CD4-positive, alpha-beta T cell treated with Interferon alpha-2 for 1 hour (primary cell): ENCODE measurements at places on chromosomes 11 and 22.

- no peak for DNase-seq
These were observed 84.3 kb upstream of the MTMR2 start for GRCh38 chr11:96008161-96008720.

GRCh38 chr11:108019870-108020540, 11.3 kb downstream of the CUL5 start:
- DNase-seq = no peak

GRCh38 chr11:120017582-120018150, 120.2 kb downstream of the TRIM29 start:
- DNase-seq = no peak

- no peak for DNase-seq
These were observed 177.1 kb upstream of the B3GAT1 start for GRCh38 chr11:134589129-134589528.

GRCh38 chr22:26417406-26417805, 11.7 kb upstream of the ASPHD2 start:
- no peak for DNase-seq

DNA sequence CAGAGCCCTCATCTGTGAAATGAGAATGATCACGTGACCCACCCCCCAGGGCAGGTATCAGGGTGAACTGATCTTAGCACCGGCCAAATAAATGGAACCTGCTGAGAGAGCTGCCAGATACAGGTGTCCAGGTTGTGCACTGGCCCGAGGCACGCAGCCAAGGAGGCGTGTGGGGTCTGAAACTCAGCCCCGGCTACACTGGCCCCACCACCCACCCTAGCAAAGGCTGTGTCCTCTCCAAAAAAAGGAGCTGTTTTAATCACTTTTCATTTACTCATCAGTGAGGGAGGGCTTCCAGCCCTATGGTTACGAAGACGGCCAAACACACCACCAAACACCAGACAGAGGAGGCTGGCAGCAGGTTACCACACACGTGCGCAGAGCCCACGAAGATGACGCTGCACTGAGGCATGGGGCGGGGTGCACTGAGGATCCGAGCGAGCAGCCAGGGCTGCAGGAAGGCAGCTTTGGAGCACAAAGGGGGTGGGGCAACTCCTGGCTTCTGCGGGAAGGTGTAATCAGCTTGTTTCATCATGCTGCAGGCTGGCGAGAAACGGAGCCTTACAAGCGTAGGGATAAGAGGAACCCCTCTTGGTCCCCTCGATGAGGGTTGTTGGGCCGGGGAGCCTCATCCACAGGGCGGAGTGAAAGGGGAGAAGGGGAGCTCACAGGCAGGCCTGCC, 19.5 kb upstream of the SLC22A12 start:
- no peak for DNase-seq

GRCh38 chr22:36999463-36999862, 19.8 kb downstream of the TST start:
- no peak for DNase-seq

DNA sequence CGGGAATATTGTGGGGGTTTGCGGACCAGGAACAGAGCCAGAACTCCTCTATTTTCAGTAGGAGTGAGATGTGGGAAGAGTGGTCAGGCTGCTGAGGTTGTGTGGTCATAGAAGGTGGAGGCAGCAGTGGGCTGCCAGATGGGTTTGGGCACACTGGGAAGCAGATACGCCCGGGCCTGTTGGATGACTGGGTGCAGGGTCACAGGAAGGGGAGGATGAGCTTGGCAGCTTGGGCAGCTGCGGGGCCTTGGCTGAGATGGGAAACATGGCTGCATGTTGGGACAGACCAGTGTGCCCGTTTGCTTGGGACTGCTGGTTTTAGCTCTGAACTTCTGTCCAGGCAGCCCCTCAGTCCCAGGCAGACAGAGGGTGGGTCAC, 11.4 kb downstream of the SHANK3 start:
- DNase-seq = no peak

DNA sequence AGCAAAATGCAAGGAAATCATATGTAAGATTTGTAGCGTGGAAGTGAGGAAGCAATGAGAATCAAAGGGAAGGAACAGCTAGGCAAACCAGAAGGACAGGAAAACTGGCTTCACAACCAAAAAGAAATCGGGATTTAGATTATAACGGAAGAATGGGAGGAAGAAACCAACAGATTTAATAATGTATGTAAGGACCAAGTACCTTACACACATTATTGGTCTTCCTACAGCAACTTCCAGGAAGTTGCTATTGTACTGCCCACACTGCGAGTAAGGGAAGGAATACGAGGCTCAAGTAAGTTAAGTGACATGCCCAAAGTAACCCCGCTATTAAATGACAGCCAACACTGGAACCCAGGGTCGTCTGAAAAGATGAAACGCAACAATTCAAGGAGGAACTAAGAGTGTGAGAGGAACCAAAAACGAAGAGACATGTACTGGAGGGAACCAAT, 473 bp downstream of the TXN2 start:
- no peak for DNase-seq

GRCh38 chr11:95680169-95680929, 109.2 kb downstream of the FAM76B start:
- DNase-seq = no peak

- no peak for DNase-seq
These were observed 37.4 kb downstream of the PRR5L start for GRCh38 chr11:36333468-36333867.

DNA sequence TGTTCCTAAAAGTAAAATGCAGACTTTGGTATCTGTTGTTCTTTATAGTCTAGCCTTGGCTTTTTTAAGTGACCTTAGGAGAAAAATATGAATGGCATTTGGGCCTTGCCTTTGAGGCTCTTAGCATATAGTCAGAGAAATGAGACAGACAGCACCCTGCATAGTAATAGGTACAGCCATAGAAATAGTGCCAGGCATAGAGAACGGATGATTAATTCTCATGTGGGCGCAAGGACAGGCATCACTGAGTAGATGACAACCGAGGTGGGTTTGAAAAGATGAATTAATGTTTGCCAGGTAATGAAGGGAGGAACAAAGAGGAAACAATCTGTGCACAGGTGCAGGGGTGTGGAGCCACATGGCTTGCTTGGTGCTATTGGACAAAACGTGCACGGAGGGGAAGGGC, 90.5 kb downstream of the BMAL1 start:
- DNase-seq = no peak

DNA sequence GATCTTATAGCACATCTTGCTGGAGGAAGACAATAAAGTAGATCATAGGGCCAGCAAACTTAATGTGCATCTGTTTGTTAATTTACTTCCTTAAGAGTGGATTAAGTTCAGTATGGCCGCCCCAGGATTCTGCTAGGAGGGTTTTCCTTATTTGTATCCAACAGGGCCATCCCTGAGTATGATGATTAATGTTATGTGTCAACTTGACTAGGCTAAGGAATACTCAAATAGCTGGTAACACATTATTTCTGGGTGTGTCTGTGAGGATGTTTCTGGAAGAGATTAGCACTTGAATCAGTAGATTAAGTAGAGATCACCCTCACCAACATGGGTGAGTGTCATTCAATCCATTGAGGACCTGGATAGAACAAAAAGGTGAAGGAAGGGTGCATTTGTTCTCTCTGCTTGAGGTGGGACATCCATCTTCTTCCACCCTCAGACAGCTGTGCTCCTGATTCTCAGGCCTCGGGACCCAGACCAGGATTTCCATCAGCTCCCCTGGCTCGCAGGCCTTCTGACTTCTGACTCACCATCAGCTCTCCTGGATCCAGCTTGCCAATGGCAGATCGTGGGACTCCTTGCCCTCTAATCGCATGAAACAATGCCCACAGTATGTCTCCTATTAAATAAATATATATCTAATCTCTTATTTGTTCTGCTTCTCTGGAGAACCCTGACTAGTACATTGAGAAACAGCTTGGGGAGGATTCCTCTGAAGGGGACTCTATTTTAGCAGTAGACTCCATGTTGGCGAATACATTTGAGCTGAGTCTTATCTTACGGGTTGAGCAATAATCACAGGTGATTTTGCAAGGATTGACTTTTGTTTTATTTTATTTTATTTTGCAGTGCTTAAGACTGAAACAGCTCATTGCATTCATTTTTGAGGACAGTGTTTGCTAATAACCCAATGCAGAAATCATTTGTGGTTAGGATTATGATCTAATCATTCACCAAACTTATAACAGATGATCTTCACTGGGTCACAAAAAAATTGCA, 9.0 kb upstream of the ZBTB44 start:
- DNase-seq = no peak
